ENCODE measurements at places on chromosomes 4 and X.

DNA sequence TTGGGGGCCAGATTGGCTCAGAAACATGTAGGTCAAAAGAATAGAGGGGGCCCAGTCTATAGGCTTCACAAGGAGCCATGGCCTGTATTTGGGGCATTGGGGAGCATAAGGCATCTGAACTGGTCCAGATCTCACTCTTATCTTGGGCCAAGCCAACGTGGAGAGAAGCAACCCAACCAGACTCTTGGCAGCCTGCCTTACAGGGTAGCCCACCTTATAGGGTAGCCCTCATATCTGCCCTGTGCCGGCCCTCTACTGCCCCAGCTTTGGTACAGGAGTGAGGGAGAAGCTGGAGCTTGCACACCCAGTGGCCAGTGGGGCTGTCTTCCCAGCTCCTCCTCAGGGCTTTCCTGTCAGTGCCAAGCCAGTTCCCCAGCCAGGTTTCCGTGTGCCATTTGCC, 142.2 kb downstream of the AMMECR1 start:
- DNase-seq, result no peak

DNA sequence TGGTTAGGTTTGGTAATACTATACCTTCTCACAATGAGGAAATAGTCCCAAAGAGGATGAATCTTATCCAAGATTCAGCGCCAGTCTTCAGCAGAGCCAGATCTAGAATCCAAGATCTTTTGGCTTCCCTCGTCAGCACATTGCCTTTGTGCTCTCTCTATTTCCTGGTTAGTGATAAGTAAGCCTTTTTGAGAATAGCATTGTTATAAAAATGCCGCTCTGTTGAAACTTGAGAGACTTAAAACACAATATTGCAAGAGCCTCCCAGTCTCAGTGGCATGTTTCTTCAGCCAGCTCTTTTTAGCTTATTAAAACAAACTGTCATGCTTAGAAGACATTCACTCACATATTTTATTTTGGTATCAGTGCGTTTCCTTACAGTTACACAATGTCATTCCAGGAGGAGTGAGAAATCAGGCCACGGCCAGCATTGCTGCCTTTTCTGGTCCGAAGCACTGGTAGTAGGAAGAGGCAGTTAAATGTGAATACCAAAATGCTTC, 141.4 kb downstream of the KLHL8 start:
- no peak for DNase-seq

- DNase-seq, result no peak
These were observed 20.1 kb upstream of the CORIN start for GRCh38 chr4:47858006-47858405.

- no peak for DNase-seq
These were observed 135.7 kb downstream of the CNKSR2 start for GRCh38 chrX:21509912-21510311.
